Ovary (tissue), 10 donors: ENCODE measurements at places on chromosomes 12 and 14.

DNA sequence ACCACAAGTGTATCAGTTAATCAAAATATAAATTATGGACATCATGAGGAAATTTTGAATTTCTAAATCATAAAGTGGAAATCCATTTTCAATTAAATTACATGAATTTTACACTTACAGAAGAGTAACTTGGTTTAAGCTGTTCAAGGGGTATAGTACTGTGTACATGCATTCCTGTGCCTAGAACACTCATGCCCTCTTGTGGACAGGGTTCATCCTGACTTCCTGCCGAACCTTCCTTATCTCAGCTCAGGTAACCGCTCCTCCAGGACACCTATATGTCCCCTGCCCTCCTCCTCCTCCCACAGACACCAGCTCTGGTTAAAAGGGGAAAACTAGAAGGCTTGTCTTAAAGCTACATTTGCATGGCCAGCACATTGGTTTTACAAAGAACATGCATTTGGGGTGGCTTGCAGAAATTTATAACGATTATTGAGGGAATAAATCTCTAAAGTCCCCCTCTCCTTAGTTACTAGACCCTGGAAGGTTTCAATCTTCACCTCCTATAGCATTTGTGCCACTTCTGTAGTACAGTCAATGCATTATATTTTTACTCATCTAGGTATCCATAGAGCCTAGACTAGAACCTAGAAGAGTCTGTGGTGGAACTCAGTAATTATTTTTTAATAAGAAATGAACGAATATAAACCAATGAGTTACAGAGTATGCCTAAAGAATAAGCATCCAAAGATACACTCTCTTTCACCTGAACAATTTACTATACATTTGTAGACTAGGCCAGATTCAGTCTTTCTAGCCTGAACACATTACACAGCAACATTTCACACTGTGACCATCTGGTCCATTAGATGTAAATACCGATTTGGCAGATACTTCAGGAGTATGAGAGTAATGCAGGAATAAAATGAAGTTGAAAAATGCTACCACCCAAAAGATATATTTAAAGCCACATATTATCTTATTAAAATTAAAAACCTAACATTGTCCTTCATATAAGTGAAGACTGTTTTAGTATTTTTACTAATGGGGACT is 345.6 kb downstream of the PAWR start:
- DNase-seq, result no peak

DNA sequence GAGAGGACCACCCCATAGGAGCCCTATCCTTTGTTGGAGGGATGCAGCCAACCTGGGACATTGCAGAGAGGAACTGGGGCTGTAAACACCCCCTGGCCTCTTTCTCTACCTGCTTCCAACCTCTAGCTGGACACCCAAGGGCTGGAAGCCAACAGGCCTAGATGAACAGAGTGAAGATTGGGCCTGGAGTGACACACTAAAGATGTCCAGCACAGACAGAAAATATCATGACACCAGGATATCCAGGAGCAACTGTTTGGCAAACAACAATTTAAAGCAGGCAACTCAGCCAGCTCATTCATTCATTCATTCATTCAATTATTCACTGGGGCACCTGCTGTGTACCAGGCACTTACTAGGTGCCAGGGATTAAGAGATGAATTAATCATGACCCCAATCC is 125.0 kb upstream of the NCOR2 start:
- DNase-seq, result no peak

- DNase-seq, result no peak
Measured at GRCh38 chr12:57456145-57456700, 1.1 kb downstream of the INHBE start.

- no peak for DNase-seq
Measured at GRCh38 chr12:131901431-131902331, 7.3 kb downstream of the ULK1 start.

DNA sequence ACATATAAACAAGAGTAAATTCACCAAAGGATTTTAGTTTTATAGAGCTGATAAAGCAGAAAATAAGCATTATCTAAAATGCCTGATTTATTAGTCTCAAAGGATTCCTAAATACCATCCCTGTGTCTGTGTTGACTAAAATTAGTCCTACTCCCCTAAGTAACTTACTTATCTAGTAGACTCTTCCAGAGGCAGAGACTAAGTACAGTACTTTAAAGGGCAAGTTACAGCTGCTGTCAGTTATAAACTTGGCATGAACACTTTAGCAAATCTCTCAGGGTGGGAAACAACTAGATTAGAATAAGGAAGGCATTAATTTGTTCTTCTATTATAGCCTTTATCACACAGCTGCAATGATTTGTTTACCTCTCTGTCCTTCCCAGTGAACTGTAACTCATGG is 46.0 kb downstream of the ATP2B1 start:
- no peak for DNase-seq

DNA sequence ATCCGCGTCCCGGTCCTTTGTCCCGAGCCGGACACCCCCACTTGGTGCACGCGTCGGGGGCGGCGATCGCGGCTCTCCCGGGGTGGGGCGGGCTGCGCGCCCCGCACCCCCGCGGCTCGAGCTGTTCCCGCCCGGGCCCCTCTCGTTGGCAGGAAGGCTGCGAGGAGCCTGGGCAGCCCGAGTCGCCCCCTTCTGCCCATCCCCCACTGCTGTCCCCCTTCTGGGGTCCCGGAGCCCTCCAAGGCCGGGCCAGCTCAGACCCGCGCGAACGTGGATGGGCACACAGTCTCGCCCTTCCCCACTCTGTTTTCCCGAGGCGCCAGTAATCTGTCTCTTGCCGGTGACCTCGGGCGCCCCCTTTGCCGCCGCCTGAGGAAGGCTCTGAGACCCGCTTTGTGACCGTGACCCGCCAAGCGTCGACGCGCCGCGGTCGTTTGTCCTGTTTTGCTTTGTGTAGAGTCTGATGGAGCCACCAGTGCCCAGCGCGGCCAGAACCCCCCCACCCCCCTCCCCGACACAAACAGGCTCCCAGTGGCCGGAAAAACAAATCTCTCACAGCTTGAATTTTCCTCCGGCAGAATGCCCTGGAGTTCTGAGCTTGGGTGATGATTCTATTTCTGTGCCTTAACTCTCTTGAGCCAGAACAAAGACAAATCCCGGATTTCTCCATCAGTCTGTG is 610 bp downstream of the C14orf132 start:
- no peak for DNase-seq

DNA sequence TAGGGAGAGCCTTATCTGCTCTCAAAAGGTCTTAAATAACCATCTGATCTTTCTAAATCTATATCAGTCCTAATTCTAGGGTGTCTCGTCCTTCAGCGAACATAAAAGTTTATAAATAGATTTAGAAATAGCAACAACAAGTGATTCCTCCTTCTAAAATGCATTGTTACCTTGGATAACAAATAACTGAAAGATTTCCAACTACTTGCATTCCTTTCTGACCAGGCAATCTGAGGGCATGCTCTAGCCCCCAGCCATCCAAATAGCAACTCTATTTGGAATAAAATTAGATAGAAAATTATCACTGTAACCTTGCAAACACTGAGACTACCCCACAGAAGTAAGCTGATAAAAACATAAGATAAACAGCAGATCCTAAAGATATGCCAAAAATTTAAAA is 21.8 kb upstream of the KRR1 start:
- DNase-seq, result no peak

GRCh38 chr12:104582739-104583138 is 126.0 kb downstream of the CHST11 start:
- no peak for DNase-seq

GRCh38 chr14:104142946-104143470 is 4.6 kb downstream of the KIF26A start:
- DNase-seq, result no peak

DNA sequence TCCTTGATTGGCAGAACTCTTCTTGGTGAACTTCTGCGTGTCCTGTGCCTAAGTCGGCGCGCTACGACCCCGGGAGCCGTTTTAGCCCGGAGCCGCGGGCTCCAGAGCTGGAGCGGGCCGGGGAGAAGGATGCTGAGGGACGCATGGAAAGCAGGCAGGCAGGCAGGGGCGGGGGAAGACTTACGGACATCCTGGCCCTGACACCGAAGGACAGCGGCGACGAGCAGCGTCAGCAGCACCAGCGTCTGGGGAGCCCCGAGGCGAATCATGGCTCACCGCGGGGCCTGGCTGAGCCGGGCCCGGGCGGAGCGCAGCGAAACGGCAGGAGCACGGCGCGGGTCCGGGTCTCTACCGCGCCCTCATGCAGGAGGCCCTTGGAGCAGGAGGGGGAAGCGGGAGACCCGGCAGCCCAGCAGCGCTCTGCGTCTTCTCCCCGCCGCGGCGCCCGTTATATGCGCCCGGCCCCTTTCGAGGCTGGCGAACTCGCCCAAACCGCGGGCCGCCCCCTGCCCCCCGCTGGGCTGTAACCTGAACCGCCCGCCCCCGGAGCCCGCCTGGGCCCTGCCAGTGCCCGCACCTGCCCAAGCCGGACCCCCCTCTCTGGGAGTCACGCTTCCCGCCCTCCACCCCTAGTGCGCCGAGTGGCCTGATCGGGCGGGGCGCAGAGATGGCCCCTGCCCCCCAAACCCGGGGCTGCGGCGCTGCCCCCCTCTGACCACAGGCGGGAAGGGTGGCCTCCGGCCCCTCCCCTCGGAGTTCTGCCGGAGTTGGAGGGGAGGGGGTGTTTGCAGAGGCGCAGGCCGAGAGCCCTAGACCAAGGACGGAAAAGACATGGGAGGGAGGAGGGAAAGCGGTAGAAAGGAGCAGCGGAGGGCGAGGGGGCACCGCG is at the start of gene COL2A1:
Gene COL2A1 (minus strand): TSS at position 424 of the 889 bp plus-strand sequence. CDS start 155 bp downstream, at position 269.
- DNase-seq, result no peak

GRCh38 chr12:72017054-72017651 is 78.5 kb downstream of the TPH2 start:
- peak; percentile 62 for DNase-seq

DNA sequence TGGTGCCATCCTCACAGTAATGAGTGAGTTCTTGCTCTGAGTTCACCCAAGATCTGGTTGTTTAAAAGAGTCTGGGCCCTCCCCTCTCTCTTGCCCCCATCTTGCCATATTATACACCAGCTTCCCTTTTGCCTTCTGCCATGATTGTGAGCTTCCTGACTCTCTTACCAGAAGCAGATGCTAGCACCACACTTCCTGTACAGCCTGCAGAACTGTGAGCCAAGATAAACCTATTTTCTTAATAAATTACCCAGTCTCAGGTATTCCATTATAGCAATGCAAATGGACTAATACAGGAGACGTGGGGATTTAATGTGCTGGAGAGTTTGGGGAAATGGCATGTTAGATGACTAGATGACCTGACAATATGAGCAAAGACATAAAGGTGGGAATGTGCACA is 12.8 kb downstream of the SLC4A8 start:
- DNase-seq, result no peak

- no peak for DNase-seq
Measured at GRCh38 chr12:74646831-74647230, 109.2 kb downstream of the ATXN7L3B start.

DNA sequence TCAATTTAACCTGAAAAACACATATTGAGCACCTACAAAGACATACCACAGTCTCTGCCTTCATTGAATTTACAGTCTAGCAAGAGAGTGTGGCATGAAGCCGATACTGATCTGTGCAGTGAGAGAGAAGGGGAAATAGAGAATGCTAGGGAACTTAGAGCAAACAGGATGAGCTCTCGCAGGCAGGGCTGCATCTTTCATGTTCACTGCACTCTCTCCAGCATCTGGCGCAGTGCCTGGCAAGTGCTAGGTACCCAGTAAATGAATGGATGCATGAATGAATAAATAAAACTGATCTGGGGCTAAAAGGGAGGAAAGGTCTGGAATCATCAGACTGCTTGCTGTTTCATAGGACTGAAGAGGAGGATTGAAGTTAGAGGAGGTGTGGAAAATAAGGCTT is 256.5 kb upstream of the NPAS3 start:
- DNase-seq, result no peak

GRCh38 chr14:96265383-96266095 is 9.5 kb downstream of the BDKRB1 start:
- no peak for DNase-seq

DNA sequence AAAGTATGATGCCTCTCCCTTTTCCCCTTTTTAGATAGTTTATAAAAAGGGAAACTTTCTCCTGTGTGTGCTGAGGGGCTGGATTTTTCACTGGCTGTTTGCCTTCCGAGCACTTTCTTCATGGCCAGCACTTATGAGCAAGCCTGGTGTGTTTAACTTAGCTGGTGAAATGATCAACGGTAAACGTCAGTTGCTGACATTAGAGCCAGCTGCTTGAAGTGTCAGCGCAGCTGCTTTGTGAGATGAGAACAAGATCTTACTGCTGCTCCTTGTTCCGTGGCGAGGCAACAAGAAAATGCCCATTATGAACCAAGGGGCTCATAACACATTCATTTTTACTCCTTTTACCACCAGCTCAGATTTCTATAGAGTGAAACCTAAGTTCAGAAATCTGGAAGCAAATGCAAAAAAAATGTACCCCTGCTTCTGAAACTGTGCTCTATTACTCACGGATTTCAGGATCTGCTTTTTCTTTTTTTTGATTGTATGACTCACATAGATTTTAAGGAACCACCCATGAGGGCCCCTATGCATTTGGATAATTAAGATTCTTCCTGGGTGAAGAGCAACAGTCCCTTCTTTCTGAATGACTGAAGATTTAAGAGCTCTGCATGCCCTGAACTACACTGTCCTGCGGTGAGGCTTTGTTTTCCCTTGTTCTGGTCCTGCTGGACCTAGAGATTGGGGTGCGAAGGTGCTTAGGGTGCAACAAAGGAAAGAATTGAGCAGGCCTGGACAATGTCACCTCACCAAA is 74.3 kb upstream of the CPM start:
- DNase-seq, result peak; percentile 39

DNA sequence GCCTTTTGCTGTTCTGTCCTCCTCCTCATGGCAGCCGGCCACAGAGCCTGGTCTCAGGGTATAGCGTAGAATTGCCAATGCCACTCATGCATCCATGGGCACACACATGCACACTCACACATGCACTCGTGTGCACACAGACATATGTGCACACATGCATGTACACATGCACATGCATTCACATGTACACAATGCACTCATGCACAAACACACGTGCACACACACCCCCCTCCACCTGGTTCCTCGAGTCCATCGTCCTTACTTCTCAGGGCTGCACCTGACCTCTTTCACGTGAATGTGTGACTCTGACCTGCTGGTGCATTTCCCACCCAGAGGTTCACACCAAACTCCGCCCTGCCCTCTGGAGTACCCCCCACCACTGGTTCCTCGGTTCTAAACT is 60.6 kb downstream of the BCL11B start:
- DNase-seq, result no peak
